ENCODE measurements at places on chromosomes 7 and 10.
A peak's percentile ranks its signal among the peaks of the same experiment; 100 is the strongest.

- DNase-seq: peak; percentile 88
Observed at GRCh38 chr10:93904901-93905300, 11.1 kb downstream of the SLC35G1 start.

- DNase-seq: no peak
Observed at GRCh38 chr10:106582291-106582690, 582.2 kb downstream of the SORCS1 start.

- no peak for DNase-seq
Observed at GRCh38 chr7:157153260-157153659, 14.5 kb downstream of the UBE3C start.

DNA sequence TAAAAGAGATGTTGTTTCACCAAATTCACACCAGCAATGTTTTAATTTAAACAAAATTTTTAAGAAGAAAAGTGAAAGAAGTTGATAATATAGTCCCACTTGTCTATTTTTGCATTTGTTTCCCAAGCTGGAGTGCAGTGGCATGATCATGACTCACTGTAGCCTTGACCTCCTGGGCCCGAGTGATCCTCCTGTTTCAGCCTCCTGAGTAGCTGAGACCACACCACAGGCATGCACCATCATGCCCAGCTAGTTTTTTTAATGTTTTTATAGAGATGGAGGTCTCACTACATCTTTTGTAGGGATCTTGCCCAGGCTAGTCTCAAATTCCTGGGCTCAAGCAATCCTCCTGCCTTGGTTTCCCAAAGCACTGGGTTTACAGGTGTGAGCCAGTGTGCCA, 14.1 kb upstream of the NDUFA5 start:
- DNase-seq: no peak

DNA sequence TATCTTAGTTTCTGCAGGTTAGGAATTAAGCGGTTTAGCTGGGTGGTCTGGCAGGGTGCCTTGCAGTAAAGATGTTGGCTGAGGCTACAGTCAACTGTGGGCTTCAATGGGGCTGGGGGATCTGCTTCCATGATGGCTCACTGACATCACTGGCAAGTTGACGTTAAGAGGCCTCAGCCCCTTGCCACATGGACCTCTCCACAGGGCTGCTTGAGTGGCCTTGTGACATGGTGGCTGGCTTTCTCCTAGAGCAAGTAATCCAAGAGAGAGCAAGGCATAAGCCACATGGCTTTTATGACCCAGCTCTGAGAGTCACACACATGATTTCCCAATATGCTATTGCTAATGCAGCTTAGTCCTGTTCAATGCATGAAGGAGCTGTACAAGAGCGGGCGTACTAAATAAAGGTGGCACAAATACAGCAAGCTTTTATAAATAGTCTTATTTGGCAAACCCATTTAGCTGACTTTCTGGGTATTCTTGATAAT, 109.1 kb downstream of the SEPTIN7 start:
- DNase-seq: no peak

Data from NCI-H2029 treated with DMSO at 0.1 percent for 48 hours (cell line).